GM06990 (cell line): ENCODE measurements at places on chromosomes 3 and 15.
A peak's percentile ranks its signal among the peaks of the same experiment; 100 is the strongest.

- DNase-seq = no peak
Observed at GRCh38 chr15:60973637-60974415, 255.3 kb downstream of the RORA start.

- DNase-seq = no peak
Observed at GRCh38 chr15:69825941-69826818, 271.5 kb downstream of the TLE3 start.

- no peak for DNase-seq
Observed at GRCh38 chr15:57427367-57427821, 51.1 kb downstream of the CGNL1 start.

DNA sequence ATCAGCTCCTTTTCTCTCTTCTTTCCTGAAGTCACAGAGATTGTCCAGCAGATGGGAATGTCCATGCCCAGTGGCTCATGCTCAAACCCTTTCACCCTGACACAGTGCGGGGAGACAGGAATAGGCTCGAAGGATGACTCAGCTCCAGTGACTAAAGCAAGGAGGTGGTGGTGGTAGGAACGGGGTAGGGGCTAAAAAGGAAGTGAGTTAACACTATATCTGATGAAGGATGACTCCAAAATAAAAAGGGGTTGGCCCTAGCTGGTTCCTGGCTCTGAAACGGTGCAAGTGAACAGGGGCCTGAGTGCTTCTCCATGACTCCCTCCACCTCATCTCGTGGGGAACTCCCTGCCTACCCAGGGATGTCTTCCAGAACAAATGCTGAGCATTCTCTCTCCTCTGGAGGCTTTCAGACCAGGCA lies 167.4 kb upstream of the LPP start:
- no peak for DNase-seq

DNA sequence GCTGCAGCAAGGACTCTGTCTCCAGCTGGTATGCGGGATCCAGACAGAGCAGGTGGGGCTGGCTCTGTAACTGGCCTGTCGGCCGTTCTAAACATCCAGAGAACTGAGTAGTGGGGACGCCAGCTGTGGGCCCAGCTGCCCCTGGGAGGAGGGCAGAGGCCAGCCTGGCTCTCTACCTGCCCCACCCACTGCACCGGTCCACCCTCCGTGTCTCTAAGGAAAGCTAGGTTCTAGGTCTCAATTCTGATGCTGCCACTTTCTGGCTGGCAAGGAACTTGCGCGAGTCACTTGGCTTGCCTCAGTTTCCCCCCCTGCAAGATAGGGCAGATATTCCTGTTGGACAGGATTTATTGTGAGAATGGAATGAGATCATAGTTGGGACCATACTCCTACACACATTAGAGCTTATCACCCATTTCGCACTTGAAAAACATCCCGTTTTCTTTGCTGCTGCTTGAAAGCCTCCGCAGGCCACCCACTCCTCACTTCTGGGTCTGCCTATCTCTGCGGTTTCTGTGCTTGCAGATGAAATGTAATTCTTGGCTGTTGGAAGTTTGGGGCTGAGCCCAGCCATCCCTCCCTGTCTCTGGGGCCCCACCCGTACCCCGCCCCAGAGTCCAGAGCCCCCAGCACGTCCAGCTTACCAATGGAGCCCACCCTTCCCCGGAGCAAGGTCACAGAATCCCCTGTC lies 65.8 kb downstream of the IQSEC1 start:
- no peak for DNase-seq

GRCh38 chr15:99151156-99151555 lies 46.3 kb downstream of the SYNM start:
- DNase-seq = no peak

DNA sequence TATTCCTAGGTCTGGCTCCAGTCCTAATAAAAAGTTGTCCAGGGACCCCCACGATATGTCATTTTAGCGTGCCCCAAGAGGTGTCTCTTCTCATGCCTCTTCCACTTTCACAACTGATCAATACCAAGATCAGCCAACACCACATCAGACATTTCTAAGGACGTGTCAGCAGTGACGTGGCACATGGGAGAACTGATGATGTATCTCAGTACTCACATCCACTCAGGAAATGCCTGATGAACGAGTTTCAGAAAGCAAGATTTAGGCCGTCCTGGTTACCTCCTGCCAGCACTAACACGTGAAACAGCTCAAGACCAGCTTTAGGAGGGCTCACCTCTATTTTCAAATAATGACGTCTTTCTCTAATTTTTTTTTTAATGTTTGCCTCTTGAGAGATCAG lies 19.6 kb downstream of the VGLL4 start:
- peak; percentile 57 for DNase-seq

- DNase-seq = no peak
Observed at GRCh38 chr15:82544431-82544830, 4.2 kb upstream of the RPS17 start.

GRCh38 chr3:141275973-141276372 lies 44.3 kb downstream of the PXYLP1 start:
- no peak for DNase-seq

DNA sequence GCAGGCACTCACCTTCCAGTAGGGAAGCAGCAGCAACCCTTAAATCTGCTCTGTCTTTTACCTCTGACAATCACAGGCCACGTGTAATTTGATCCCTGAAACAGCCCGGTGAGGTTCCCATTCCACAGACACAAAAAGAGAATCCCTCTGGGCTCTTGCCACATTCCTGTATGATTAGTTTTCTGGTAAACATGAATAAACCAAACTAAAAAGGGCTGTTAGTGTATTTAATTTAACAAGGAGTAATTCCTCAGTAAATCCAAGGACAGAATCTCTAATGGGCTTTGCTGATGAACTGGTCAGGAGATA lies 186.9 kb downstream of the FAM43A start:
- no peak for DNase-seq

DNA sequence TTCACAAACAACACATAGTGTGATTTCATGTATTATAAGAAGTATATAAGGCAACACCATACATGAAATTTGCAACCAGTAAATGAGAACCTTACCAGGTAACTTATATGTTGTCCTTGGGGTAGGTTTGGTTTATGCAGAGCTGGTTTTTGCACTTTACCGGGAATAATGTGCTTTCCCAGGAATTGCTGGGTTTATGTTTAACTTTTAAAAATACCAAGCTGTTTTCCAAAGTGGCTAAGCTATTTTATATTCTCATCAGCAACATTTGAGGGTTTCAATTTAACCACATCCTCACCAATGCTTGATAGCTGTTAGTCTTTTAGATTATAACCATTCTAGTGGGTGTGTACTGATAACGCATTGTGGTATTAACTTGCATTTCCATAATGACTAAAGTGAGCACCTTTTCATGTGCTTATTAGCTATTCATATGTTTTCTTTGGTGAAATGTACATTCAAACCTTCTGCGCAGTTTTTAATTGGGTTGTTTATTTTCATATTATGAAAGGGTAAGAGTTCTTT lies 71.6 kb downstream of the KY start:
- DNase-seq = no peak

DNA sequence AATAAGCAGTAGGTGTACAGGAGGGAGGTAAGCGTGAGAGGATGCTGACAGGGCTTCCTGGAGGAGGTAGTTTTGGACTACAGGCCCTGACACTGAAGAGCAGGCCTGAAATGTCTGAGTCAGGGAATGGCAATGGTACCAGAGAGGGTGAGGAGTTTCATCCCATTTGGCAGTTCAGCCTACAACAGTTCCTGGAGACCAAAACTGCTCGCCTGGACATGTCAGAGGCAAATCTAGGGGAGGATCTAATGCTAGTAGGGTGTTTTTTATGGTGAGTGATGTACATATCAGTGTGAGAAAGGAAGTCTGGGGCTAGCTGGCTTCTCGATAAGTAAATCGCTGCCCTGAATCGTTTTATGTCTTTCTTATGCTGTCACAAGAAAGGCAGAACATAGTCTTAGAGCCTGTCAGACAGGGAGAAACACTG lies 13.8 kb upstream of the TNFSF10 start:
- no peak for DNase-seq

GRCh38 chr15:69497667-69498066 lies 45.0 kb downstream of the RPLP1 start:
- DNase-seq = no peak

GRCh38 chr3:104554425-104554824 lies 812.3 kb upstream of the ALCAM start:
- no peak for DNase-seq

- DNase-seq = no peak
Observed at GRCh38 chr3:81349816-81350340, 411.6 kb downstream of the GBE1 start.

- peak; percentile 48 for DNase-seq
Observed at GRCh38 chr3:144032531-144033239, 61.1 kb downstream of the DIPK2A start.

- no peak for DNase-seq
Observed at GRCh38 chr3:157046520-157046919, 113.4 kb downstream of the CCNL1 start.

DNA sequence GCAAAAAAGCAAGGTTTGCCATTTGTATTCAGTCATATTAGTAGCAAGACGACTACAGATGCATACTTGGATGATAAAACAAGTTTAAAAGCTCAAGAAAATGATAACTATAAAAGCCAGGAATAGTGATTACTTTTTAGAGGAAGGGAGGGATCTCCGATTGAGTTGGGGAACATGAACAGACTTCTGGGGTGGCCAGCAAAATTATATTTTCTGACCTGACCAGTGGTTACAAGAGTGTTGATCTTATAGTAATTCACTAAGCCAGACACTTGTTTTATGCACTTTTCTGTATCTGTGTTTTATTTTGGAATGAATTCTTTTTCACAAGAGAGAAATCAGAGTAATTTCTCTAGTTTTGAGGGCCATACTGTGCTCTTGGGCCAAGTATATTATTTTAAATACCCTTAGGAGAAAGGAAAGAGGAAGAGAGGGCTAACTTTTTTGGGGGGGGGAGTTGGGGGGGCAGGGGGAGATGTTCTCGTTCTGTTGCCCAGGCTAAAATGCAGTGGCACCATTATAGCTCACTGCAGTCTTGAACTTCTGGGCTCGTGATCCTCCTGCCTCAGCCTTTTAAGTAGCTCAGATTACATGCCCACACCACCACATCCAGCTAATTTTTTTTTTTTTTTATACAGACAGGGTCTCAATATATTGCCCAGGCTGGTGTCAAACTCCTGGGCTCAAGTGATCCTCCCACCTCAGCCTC lies 57.3 kb downstream of the TGFBR2 start:
- no peak for DNase-seq

DNA sequence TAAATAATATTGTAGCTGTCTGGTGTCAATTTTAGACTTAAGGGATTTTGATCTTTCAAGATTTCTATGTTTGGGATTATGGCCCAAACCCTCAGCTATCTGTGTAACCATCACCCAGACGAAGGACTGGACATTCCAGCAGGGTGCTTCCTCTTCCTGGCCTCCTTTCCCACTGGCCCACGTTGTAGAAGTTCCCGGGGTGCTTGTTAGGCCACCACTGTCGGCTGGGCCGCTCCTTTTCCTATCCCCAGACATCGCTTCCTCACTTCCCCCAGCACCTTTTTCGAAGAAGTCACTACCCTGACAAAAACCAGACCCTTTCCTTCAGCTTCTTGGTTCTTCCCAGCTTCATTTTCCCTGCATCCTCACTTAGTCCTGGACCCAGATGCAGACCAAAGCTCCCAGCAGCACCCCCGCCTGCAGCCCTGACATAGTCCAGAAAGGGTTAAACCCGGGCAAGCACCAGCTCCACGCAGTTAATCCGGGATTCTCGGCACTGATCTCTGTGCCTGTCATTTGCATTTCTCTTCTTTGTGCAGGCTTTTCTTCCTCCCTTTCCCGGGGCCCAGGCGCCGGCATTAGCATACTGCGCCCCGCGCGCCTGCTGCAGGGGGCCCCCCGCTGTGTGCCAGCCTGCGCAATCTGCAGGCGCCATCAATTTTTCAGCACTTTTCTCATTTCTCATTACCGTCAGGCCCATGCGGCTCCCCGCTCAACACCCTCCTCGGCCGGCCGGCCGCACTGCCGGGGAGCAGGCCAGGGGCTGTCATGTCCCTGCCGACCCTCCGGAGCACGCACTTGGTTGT lies 90.6 kb downstream of the ZNF621 start:
- DNase-seq = no peak

GRCh38 chr3:122514123-122515019 lies at the start of gene KPNA1:
Gene KPNA1 (minus strand): TSS chr3:122514939. CDS start chr3:122496565, 18,374 bp downstream.
- peak; percentile 97 for DNase-seq

DNA sequence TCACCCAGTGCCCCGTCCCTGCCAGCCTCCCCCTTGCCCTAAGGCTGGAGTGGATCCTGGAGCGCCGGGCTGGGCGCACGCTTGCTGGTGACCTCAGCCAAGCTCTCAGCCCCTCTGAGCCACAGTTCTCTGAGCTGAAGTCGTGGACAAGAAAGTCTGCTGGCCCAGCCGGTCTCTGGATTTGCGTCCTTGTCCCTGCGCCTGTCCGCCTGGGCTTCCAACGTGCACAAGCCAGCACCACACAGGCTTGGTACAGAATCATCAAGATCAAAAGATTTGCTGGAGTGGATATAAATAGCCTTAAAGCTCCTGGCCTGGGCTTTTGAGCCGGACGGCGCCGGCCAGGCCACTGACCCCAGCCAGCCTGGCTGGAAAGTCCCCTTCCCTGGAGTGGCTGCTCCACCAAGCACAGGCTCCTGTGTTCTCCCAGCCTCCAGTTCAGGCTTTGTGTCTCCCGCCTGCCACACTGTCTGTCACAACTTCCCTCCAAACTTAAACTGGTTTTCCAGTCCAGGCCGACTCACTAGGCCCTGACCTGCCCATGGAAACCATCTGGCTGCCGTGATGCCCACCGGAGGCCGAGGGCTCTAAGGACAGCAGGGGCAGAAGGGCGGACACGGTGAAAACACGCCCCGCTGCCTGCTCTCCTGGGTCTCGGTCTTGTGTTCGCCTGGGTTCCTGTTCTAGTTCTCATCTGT lies 156.2 kb downstream of the NUP210 start:
- DNase-seq = no peak

DNA sequence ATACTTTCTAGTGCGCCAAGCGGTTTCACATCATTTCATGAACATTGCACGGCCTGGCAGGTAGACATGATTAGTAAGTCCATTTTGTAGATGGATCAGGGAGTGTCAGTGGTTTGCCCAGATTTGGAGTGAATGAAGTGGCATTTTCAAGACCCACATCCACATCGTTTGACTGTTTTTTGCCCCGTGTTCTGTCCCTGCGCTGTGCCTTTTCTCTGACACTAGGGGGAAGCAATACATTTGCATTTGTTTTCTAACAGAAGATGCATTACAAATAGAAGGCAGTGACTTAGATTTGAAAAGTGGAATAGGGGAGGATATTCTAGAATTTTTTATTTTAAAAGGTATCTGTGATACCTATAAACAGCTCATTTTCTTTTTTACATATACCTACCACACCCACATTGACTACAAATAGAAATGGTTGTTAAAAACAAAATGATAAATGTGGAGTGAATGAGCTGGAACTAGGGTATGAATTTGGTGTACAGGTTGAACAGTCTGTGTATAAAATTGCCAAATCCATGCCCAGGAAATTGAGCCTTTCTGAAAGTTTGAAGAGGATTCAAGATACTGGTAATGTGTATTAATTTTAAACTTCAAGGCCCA lies 98.0 kb downstream of the USP13 start:
- no peak for DNase-seq

DNA sequence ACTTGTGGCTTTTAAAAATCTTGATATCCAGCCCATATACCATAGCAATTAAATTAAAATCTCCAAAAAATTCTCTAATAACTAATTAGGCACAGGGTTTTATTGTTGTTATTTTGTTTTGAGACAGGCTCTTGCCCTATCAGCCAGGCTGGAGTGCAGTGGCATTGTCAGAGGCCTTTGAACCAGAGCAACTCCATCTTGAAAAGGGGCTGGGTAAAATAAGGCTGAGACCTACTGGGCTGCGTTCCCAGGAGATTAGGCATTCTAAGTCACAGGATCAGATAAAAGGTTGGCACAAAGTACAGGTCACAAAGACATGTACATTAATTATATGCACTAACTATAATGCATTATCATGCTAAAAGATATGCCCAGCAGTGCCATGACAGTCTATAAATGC lies 31.2 kb upstream of the ACP3 start:
- no peak for DNase-seq
